ENCODE measurements at places on chromosomes 5 and 9.

DNA sequence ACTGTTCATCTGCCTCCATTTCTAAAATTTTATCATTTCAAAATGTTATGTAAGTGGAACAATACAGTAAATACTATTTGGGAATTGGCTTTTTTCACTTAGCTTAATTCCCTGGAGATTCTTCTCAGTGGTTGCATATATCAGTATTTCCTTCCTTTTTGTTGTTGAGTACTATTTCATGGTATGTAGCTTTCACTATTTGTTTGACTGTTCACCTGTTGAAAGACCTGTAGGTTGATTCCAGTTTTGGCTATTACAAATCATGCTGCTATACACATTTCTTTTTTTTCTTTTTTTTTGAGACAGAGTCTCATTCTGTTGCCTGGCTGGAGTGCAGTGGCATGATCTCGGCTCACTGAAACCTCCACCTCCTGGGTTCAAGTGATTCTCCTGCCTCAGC lies 33.0 kb upstream of the PWWP2A start:
- DNase-seq: no peak

- no peak for DNase-seq
Measured at GRCh38 chr5:23208959-23209431, 298.4 kb upstream of the PRDM9 start.

DNA sequence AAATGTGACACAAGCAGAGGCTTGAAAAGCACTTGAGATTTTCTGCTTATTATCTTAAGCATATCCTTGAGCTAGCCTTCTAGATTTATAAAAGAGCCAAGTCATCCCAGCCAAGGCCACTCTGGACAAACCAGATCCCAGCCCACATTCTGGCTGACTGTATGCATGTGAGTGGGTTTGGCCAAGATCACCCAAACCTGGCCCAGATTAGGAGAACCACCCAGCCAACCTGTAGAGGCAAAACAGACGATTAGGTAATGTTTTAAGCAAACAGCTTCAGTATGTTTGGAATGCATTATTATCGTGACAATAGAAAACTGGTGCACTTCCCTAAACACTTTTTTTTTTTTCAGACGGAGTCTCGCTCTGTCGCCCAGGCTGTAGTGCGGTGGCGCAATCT lies 151.9 kb downstream of the SPATA31D1 start:
- DNase-seq: no peak

GRCh38 chr5:67976891-67977601 lies 238.5 kb upstream of the PIK3R1 start:
- DNase-seq: no peak

- no peak for DNase-seq
Measured at GRCh38 chr9:68640421-68641089, 64.5 kb upstream of the PIP5K1B start.

GRCh38 chr9:81028504-81028903 lies 660.8 kb downstream of the TLE1 start:
- no peak for DNase-seq

DNA sequence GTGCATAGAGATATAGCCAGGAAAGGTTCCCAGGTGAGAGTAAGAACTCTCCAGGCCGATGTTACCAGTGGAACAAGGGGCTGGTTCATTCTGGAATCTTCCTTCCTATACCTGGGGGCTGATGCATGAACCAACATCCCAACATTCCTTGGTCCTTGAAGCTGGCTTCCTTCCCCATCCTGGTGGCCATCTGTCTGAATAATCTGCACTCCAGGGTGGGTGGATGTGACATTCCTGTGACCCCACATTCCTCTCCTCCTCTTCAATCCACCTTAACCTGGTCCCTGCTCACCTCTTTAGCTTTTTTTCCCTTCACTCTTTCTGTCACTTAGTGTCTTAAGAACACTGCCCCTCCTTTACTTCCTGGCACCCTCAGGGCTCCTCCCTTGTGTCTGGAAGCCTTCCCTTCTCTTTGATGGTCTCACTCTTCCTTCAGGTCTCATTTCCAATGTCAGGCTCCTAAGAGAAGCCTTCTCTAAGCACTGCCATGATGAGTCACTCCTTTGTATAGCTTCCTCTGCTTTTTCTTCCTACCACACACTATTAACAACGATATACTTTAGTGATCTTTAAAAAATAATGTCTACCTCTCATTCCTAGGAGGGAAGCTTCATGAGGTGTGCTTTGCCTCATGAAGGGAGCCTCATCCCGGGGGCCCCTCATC lies 80.3 kb downstream of the BOD1 start:
- DNase-seq: no peak

GRCh38 chr5:180601591-180602480 lies 10.5 kb upstream of the SCGB3A1 start:
- no peak for DNase-seq

GRCh38 chr9:70218767-70219166 lies 40.0 kb upstream of the SMC5 start:
- DNase-seq: no peak

DNA sequence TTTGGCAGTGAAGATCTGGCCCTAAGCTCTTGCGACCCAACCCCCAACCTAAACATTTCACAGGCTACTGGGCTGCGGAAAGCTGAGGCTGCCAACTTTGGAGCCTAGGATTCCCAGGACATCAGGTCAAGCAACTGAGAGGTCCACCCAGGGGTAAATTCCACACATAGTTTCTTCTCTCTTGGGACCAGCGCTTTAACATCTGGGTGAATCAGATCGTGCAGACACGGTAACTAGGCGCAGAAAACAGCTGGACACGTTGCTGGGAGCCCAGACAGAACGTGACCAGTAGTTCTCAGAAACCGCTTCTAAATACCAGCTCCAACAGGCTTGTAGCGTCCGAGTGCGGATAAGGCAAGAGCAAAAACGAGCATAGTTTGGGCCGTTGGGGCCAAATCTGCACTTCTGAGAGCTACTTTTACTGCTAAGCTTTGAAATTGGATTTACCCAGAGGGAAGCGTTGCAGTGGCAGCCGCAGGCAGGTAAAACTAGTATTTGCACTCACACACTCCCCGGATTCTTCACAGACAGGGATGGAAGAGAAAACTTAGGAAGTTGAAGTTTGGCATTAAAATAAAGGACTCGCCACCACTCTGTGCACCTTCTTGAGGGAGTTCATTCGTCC lies 11.8 kb downstream of the ITGA1 start:
- no peak for DNase-seq

GRCh38 chr5:151071848-151072629 lies 8.8 kb downstream of the TNIP1 start:
- no peak for DNase-seq

- DNase-seq: no peak
Measured at GRCh38 chr5:173903396-173904140, 15.4 kb downstream of the CPEB4 start.

- no peak for DNase-seq
Measured at GRCh38 chr9:95082401-95083084, 235.0 kb downstream of the FANCC start.

DNA sequence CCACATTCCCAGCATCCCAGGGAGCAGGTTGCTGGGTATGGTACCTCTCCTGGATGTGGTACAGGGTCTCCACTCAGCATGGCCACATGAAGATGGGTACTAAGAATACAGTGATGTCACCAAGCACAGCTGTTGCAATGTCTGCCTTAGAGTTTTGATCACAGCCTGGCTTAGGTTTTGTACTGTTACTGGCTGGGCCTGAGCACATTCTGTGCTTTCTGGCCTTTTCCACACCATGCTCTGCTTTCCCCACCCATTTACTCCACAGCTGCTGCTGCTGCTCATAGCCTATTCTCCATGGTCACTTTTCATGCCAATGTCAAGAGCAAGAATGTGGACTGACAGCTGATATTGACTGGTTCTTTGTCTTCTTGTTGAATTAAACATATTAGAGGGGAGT lies 481.9 kb downstream of the ARHGEF28 start:
- DNase-seq: no peak

DNA sequence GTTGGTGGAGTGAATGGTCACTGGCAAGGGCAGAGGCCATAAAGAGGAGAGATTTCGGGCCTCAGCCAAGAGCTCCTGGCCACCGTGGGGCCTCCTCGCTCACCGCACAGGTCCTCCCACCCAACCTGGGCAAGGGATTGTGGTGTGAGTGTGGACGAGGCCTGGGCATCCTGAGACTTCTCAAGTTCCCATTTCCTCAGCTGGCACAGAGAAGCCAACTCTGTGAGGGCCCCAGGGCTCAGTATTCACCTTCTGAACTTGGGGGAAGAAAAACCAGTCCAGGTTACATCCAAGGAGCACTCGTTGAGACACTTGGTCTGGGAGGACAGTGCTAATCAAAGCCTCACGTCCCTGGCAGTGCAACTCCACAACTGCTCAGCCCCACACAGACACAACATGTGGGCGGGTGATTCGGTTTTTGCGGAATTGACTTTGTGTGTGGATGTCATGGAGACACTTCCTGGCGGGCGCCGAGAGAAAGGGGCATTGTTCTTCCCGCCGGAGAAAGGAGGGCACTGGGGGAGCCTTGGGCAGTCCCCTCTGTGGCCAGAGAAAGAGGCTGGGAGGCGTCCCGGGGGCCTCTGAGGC lies 28.5 kb upstream of the NKD2 start:
- no peak for DNase-seq

GRCh38 chr5:9765419-9766140 lies 135.4 kb upstream of the TAS2R1 start:
- DNase-seq: no peak

GRCh38 chr9:89839449-89839848 lies 234.6 kb downstream of the GADD45G start:
- no peak for DNase-seq
